NCI-H187 treated with DMSO at 0.1 percent for 48 hours (cell line): ENCODE measurements at places on chromosomes 5 and 9.
A peak's percentile ranks its signal among the peaks of the same experiment; 100 is the strongest.

DNA sequence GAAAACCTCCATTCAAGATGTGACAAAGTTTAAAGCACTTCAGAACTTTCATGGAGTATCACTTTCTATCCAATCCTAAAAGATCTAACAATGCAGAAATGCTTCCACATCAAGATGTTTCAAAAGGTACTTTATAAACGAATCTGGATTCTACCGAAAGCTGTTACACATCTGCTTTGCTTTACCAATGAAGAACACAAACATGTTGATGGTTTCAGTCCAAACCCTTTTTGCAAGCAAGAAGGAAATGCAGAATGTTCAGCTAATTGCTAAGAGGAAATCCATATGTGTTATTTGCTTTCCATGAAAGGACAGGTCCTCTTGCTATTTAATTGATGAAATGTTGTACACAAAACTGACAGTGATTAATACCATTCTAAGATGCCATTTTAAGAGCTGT, 419.6 kb downstream of the EFNA5 start:
- no peak for DNase-seq

GRCh38 chr5:123180676-123181393, 91.8 kb downstream of the PRDM6 start:
- DNase-seq: no peak

DNA sequence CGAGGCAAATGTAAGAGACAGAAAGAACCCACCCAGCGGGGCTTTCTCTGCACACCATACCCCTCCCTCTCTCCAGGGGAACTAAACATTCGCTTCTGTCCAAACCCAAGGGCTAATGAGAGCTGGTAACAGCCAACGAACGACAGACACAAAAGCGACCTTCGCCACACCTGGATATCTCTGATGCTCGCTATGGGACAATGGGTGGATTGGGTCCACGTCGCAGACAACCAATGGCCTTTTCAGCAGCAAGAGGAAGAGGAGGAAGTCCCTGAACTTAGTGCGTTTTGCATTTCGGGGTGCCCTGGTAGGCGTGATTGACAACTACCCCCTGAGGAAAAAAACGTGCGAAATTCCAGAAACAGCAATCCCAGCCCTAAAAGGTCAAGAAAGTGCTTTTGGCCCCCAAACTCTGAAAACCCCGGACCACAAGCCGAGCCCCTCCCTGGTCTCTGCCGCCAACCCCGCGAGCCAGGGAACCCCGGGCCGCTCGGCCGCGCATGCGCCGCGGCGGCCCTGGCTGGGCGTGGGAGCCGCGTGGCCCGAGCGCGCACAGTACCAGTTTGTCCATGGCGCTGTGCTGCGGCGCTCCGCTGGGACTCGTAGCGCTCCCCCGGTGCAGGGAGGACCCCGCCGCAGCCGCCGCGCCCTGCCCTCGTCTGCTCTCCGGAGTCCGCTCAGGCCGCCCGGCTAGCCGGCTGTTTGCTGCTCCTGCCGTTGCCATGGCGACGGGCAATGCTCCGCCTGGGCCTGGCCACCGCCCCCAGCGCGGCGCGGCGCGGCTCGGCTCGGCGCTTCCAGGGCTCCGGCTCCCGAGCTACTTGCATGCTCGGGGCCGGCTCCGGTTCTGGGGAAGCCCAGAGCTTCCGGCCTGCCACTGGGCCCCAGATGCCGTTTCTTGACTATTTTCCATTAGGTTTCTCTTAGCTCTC, 66.9 kb upstream of the DNAH5 start:
- peak; percentile 68 for DNase-seq

DNA sequence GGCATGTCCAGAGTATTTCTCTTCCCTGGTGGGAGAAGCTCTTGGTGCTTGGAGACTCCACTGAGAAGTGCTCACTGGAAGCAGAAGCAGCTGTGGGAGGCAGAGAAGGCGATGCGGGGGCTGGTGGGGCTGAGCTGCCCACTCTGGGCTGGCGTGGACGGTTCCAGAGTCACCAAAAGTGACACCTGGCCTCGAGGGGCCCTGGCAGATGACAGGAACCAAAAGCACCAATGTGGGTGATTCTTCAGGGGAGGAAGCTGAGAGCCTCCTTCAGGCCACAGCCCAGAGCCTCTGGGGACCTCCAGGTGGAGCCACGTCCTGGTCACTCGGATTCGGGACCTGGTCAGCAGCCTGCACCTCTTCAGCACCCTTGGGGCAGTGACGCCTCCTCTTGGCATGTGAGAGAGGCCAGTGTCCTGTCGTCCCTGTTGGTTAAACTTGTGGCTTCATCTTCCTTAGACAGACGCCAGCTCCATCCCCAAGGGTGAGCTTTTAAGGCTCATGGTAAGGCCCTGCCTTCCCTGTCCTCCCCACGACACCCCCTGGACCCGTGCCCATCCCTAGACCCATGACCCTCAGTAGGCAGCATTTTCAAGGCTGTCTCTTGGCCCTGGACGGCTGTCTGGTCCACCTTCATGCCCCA, 78.7 kb upstream of the IRX4 start:
- no peak for DNase-seq

GRCh38 chr9:38063363-38063707, 5.7 kb downstream of the SHB start:
- DNase-seq: no peak

GRCh38 chr5:54785729-54786591, 199.4 kb downstream of the ESM1 start:
- DNase-seq: no peak

- DNase-seq: no peak
Measured at GRCh38 chr9:95463148-95464060, 53.4 kb downstream of the PTCH1 start.

GRCh38 chr5:57332361-57332760, 150.2 kb downstream of the ACTBL2 start:
- DNase-seq: no peak

- no peak for DNase-seq
Measured at GRCh38 chr5:36304095-36304805, 2.5 kb upstream of the RANBP3L start.

DNA sequence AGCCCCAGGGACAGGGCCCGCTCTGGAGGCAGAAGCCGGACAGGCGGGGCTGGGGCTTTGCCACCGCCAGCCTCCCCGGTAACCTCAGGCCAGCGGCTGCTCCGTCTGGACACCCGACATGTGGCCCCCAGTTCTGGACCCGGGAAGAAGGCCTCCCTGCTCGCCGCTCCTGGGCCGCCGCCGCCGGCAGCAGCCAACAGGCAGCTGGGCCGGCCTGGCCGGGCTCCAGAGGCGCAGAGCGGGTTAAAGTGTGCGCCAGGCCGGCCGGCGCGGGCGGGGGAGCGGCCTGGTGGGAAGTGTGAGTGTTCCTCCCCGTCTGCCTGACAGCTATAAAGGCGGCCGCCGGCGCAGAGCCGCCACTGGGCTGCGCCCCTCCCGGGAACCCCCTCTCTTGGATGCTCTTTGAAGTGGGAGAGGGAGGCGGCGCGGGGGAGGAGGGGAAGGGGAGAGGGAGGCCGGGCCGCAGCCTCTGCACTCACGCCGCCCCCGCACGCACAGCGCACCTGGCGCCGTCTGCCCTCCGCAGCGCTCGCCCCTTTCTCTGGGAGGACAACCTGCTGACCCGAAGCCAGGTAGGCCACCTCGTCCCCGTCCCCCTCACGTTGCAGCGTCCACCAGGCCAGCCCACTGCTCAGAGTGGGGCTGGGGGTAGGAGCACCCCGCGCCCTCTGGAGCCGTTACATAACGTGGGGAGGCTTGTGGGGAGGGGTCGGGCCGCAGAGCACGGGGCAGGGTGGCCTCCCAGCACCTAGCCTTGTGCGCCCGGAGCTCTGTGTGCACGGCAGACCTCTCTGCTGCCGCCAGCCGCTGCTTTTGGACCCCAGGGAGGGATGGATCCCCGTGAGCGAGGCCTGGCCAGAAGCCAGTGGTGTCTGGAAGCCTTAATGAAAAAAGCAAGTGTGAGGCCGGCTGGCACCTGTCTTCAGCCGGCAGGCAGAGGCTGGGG, at the start of gene ADAMTSL2:
Gene ADAMTSL2 (plus strand): TSS at position 359 of the 946 bp plus-strand sequence. CDS start 2,009 bp downstream, outside the sequence.
- DNase-seq: no peak

DNA sequence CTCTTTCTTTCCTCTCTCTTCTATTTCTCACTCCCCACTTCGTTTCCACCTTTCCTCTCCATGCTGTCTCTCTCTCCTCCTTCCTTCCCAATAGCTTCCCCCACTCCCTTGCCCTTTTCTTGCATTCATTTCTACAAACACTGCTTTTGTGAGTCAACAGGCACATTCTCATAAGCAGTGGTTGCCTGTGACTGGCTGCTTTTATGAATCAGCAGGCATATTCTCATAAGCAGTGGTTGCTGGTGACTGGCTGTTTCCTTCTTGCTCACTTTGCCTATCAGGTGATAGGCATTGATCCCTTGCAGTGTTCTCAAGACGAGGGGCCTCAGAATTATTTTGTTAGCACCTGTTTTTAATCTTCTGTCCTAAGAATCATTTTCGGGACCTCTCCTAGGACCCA, 116.1 kb upstream of the ACTBL2 start:
- DNase-seq: no peak

- no peak for DNase-seq
Measured at GRCh38 chr9:114108016-114108833, 9.1 kb upstream of the KIF12 start.

DNA sequence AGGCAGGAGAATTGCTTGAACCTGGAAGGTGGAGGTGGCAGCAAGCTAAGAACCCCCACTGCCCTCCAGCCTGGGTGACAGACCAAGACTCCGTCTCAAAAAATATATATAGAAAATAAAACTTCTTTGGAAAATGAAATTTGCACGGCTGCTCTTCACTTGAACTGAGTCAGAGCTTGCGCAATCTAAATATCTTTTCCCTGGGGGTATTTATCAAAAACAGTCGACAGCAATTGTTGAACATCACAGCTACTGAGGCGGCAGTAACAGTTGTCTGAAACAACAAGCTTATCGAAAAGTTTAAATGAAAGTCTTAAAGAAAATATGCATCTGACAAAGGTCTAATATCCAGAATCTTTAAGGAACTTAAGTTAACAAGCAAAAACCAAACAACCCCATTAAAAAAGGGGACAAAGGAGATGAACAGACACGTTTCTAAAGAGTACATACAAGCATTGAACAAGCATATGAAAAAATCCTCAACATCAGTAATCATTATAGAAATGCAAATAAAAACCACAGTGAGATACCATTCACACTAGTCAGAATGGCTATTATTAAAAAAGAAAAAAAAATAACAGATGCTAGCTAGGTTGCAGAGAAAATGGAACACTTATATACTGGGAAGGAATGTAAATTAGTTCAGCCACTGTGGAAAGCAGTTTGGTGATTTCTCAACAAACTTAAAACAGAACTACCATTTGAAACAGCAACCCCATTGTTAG, 153.6 kb upstream of the CDH9 start:
- no peak for DNase-seq
